Neural progenitor cell (in vitro differentiated cells): ENCODE measurements at places on chromosomes 3 and 15.

- peak; percentile 4 for DNase-seq
Measured at GRCh38 chr15:65827065-65827464, 35.0 kb upstream of the DENND4A start.

DNA sequence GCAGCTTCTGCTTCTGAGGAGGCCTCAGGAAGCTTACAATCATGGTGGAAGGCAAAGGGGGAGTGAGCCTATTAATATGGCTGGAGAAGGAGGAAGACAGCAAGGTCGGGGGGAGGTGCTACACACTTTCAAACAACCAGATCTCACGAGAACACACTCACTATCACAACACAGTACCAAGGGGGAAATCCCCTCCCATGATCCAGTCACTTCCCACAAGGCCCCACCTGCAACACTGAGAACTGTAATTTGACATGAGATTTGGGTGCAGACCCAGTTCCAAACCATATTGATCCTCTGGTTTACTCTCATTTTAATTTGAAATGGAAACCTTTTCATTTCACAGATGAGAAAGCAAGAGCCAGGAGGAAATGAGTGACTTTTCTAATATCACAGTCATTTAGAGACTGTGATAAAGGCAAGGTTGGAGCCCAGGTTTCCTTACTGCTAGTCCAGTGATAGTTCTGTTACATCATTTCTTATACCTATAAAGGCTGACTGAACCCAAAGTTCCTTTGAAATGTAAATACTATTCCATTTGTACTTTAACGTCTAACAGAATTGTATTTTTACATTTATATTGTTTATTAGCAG is 105.8 kb upstream of the GAP43 start:
- DNase-seq, result no peak

DNA sequence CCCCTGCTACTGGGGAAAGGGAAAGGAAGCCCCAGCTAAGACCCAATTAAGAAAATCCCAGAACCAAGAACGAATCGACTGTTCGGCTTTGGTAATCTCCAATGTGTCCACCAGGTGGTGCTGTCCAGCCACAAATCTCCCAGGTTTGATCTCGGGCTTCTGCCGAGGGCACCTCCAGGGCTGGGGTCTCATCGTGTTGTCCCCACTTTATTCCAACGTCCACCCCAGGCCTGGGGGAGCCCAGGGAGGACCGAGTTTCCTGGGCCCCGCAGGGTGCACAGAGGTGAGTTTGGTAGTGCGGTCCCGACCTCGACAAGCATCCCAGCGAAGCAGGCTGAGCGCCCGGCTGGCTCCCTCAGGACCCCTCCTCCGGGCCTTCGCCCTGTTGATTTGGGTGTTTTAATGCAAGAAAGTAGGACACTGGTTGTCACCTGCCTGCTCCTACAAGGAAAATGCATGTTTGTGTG is 185.1 kb downstream of the GOLGA6L6 start:
- no peak for DNase-seq

GRCh38 chr15:71677766-71678165 is 132.6 kb upstream of the NR2E3 start:
- DNase-seq, result no peak

- DNase-seq, result no peak
Measured at GRCh38 chr3:54604495-54604894, 323.4 kb downstream of the LRTM1 start.

GRCh38 chr3:54146506-54147239 is 24.3 kb downstream of the CACNA2D3 start:
- peak; percentile 85 for DNase-seq
